ENCODE measurements at places on chromosomes 6 and 20. TPM values are rescaled to one million over a fixed set of nuclear protein-coding genes. Genes with fewer than 3 reads are reported as not detected.

The EPHA7 gene
- total RNA-seq = not detected

DNA sequence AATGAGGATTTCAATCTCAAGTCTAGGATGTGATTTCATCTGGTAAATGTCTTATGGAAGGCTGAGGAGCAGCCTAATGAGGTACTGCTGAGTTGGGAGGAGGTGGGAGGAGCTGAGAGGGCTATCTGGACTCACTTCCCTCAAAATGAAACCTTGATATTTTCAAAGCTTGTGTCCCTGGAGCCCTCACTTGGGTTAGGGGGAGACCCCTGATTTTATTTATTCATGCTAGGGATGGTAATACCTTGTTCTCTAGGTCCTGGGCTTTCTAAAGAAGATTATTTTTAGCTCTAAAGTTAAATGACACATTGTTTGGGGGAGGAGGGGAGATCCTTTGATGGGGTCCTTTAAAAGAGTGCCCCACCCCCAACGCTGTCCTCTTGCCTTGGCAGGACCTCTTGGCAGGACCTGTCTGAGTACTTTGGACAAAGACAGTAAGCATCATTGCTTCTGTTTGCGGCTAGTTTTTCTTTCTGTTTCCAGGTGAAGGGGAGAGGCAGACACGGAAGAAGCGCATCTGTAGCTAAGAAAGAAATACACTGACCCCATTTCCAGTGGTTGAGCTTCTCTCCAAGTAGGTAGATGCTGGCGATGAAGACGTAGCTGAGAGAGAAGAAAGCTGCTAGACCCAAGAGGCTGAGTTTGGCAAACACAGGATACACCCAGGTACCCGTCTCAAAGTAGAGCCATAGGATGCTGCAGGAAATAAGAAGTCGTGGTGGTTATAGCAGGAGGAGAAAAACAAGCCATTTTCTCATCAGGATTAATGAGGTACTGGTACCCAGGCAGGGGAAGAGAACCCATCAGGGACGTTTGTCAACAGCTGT is 55.6 kb downstream of the ADTRP start:
- no peak for DNase-seq

The RBM24 gene
- total RNA-seq = not detected

GRCh38 chr6:39847221-39847620 is 55.0 kb downstream of the DAAM2 start:
- DNase-seq = no peak

- DNase-seq = no peak
Observed at GRCh38 chr20:56222945-56223344, 25.6 kb upstream of the MC3R start.

DNA sequence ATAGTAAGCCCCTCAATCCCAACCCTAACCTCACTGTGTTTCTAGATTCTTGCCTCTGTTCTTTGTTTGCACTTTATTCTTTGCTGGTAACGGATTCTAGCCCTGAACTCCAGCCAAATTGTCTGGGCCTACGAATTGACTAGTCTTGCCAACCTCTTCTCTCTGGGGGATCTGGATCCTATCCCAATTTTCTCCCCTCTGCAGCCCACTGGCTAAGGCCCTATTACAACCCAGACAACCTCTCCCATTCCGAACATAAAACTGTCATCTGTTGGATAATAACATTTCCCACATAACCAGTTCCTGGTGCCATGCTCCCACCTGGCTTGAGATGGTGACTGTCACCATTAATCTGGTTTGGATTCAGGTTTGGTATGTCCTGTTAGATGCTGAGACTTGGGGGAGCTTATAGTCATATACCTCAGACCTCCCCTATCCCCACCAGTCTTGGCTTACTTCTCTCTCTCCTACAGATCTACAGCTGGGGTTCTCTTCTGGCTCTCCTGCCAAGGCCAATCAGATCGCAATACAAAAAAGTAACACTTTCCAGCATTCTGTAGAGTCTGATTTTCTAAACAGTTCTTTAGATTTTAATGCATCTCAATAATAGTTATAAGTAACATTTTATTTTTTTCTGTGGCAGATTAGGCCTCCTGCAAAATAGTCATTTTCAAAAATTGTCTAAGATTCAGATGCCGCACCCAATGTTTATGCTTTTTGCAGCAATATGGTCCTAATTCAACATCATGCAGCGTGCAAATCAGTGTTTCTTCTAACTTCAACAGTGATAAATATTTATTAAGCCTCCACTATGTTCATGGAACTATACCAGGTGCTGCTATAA is 29.8 kb upstream of the AHI1 start:
- no peak for DNase-seq

DNA sequence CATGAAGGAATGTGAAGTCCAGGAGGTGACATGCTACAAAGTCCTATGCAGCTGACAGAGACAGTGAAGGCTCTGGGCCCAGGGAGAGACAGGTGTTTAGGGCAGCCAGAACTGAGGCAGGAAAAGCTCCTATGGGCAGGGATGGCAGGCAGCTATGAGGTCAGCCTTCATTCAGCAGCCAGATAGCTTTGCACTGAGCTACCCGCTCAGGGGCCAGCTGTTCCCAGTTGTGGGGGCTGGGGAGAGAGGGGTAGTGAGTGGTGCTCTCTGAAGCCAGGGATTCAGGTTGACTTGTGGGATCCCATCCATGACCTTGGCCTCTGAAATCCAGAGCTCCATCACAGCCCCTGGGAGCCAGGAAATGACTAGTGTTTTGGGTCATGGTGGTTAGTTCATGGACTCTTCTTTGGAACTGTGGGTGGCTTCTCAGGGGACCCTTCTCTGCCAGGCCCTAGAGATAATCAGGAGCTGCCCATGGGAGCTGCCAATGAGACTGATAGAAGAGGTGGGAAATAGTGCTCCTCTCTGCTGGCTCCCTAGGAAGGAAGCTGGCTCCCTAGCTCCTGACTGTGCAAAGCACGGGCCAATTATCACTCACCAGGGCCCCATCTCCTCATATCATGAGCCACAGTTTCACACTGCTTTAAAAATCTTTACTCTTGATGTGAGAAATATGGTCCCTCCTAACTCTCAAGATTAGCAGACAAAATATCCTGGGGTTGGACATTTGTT is 127.7 kb downstream of the VEGFA start:
- no peak for DNase-seq

The ETV7 gene
- total RNA-seq = 0.34 TPM

DNA sequence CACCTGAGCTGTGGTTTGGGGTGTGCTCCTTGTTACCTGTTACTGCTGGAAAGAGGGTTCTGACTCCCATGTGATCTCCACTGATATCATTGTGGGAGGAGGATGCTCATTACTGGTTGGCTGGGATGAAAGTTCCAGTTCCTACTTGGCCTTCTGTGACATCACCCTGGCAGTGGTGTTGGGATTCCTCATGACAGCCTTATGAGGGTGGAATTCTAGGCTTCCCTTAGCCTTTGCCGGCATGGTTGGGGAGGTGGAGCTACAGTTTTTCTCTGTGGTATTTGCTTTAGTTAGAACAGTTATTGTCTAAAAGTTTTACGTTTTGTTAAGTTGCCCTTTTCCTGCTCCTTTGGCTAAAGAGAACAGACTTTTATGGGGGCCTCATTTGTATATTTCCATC is 112.1 kb downstream of the AFG1L start:
- no peak for DNase-seq

GRCh38 chr6:28137505-28137981 is 4.1 kb upstream of the ZKSCAN8 start:
- peak; percentile 26 for DNase-seq

All from HT-29 (cell line).